ENCODE measurements at places on chromosomes 13 and 19.

DNA sequence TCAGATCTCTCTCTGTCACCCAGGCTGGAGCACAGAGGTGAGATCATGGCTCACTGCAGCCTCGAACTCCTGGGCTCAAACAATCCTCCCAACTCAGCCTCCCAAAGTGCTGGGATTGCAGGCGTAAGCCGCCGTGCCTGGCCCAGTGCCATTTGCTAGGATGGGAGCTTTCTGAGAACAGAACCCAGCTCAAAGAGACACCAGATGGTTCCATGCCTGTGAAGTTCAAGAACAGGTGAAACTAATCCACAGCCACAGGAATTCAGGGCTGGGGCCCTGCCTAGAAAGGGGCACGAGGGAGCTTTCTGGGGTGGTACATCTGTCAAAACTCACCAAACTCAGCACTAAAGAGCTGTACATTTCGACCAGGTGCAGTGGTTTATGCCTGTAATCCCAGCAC lies 4.2 kb downstream of the SLC7A9 start:
- no peak for DNase-seq

DNA sequence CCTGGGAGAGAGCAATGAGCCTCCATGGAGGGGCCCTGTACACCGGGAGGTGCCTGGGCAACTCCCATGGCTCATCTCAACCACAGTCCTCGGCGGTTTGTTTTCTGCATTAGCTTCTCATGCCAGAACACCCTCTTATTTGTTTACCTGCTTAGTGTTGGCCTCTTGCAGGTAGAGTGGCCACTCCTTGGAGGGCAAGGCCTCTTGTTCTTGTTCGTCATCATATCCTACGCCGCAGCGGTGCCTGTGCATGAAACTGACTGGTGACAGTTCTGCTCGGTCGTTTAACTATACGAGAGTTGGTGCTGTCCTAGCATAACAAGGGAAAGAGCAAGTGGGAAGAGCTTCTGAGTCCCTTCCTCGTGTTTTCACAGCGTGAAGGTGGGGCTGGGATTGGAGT lies 40.5 kb upstream of the RNF113B start:
- no peak for DNase-seq

DNA sequence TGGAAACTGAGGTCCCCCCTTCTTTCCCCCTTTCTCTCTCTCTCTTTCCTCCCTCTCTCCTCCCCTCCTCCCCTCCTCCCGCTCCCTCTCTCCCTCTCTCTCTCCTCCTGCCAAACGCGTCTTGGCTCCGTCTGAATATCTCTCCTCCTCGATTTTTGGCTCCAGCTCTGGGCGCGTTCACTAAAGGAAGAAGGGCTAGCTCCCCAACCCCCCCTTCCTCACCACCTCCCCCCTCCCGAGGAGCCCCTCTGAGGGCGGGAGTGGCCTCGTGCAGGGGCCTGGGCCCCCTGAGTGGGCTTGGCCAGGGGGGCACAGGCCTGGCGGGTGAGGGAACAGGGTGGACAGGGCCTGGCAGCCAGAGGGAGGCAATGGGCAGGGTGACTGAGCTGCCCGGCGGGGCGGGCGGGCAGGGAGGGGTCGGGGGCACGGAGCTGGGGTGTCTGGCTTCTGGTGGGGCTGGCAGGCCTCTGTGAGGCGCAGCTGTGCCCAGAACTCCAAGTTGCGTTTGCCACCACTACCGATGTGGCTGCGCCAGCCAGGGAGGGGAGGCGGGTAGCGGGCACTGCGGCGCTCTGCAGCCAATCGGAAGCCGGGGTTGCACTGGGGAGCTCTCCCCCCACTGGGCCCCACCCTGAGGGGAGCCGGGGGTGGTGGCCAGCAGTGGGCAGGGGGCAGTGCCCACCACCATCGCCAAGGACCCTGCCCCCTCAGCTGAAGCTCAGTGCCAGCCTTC lies 7.1 kb downstream of the NFIX start:
- no peak for DNase-seq

DNA sequence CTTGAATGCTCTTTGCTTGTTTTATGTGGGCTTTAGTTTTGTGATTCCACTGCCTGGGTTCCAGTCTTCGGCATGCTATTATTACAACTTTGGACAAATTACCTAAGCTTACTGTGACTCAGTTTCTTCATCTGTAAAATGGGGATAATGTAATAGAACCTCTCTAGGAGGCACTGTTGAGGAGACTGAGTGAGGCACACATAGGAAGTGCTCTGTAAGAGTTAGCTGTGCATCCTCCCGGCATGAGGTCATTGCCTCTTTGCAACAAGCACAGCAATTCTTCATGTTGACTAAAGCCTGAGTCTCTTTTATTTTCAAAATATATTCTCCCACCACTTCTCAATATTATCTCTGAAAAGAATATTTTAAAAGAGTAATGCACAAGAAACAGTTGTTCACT lies 227.4 kb downstream of the DLEU7 start:
- no peak for DNase-seq

DNA sequence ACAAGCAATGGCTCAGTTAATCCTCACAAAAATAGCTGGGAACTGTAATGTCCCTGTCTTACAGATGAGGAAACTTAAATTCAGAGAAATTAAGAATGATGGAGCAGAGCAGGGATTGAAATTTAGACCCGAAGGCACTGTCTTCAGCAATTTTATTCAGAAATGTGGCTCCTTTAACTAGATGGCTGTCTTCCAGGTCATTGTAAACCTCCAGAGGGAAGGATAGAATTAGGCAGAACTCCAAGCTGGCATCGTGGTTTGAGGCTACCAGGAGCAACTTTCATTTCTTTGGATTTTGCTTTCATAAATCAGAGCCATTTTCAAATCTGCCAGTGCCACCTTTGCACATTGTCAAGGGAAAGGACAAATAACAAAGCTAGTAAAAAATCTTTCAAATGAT lies 339.0 kb downstream of the DCT start:
- no peak for DNase-seq

- DNase-seq: no peak
Measured at GRCh38 chr13:26604784-26605545, 47.5 kb downstream of the WASF3 start.

- no peak for DNase-seq
Measured at GRCh38 chr19:47714339-47714738, 1.1 kb downstream of the EHD2 start.

DNA sequence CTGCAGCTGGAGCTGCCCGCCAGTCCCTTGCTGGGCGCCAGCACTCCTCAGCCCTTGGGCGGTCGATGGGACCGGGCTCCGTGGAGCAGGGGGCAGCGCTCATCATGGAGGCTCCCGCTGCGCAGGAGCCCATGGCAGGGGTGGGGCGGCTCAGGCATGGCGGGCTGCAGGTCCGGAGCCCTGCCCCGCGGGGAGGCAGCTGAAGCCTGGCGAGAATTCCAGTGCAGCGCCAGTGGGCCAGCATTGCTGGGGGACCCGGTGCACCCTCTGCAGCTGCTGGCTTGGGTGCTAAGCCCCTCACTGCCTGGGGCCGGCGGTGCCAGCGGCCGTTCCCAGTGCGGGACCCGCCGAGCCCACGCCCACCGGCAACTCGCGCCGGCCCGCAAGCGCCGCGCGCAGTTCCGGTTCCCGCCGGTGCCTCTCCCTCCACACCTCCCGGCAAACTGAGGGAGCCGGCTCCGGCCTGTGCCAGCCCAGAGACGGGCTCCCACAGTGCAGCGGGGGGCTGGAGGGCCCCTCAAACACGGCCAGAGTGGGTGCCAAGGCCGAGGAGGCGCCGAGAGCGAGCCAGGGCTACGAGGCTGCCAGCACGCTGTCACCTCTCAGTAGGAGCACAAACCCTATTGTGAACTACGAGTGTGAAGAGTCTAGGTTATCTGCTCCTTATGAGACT lies 687.1 kb downstream of the PCDH17 start:
- no peak for DNase-seq

DNA sequence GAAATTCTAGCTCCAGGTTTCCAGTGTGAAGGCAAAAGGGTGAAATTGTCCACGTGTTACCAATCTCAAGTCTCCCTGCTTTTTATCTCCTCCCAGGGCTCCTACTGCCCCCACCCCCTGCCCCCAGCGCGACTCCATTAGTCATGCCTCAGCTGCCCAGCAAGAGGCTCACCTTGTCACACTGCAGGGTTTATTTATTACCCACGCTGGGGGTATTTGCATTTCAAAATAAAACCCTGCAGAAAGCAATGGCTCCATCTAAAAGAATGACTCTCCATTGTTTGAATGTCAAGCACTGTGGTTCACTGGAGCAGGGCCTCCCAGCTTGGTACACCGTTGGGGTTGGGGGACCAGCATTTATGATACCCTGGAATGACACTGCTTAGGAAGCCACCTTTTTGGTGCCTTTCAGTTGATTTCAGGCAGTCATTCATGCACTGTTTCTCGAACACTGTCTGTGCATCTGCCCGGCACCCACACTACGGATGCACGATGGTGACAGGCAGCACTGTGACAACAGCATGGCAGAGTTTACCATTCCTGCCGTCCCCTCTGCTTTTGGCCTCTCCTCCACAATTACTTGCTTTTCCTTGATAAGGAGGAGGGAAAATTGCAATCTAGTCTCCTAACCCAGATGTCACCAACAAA lies 9.9 kb upstream of the POP4 start:
- DNase-seq: no peak

- no peak for DNase-seq
Measured at GRCh38 chr19:14566712-14567077, 5.2 kb downstream of the NDUFB7 start.

GRCh38 chr13:47835470-47836228 lies 165.4 kb downstream of the SUCLA2 start:
- no peak for DNase-seq

DNA sequence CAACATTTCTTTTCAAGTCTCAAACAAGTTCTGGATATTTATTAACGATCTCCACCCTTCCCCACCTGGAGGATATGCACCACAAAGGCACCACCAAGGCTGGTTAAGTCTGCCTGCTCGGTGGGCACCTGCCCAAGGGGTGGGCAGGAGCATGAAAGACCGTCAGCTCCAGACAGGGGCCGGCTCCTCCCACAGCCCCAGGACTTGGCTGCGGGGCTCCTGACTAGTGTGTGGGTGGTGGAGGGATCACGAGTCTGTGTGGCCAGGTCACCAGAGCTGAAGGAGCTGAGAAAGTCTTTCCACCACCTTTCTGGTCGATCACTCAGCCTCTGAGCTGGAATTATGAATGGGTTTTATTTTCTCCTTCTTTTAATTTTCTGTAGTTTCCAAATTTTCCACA lies 7.8 kb downstream of the SLC7A1 start:
- DNase-seq: no peak

GRCh38 chr13:108964606-108965005 lies 335.2 kb downstream of the MYO16 start:
- no peak for DNase-seq

- peak; percentile 90 for DNase-seq
Measured at GRCh38 chr19:19643158-19644053, at the start of gene GMIP. TSS of gene GMIP (minus strand) at chr19:19643657. CDS start at chr19:19643529, 128 bp downstream.

- DNase-seq: no peak
Measured at GRCh38 chr19:38290631-38291147, 13.4 kb upstream of the C19orf33 start.

- DNase-seq: no peak
Measured at GRCh38 chr19:45249261-45250033, 1.6 kb upstream of the MARK4 start.

DNA sequence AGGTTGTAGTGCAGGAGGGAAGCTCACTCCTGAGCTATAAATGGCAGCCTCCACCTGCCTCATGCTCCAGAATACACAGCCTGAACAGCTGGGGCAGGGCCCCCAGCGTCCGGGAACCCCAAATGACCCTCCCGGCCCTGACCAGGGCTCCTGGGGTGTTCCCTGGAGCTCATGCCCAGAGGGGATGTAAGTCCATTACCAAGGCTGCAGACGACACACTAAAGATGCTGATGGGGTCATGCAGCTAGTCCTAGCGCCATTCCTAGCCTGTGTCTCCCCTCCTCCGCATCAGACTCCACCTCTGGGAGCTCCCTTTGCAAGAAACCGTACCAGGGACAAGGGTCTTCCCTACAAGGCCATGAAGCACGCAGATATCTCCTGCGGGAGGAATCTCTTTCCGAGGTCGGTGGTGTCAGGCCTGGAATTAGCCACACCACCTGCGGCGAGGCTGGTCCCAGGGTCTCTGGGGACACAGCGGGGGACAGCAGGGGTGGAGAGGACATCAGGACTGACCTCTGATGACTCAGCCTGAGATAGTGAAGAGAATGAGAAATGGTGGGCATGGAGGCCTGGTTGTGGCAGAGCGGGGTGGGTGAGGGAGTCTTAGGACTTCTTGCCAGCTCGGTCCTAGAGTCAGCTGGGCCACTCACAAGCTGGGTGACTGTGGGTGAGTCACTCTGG lies 11.9 kb upstream of the TPM4 start:
- no peak for DNase-seq

DNA sequence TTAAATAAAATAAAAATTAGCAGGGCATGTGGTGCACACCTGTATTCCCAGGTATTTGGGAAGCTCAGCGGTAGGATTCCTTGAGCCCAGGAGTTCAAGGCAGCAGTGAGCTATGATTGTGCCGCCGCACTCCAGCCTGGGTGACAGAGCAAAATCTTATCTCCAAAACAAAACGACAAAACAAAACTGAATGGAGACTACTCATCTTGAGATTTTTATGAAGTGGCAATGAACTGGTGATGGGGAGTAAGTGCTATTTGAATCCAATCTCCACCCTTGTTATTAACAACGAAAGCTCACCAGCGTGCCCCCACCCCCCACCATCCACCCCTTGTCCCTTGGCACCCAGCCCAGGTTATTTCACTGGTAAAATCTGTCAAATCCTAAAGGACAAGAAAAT lies 45.2 kb upstream of the URI1 start:
- DNase-seq: no peak

DNA sequence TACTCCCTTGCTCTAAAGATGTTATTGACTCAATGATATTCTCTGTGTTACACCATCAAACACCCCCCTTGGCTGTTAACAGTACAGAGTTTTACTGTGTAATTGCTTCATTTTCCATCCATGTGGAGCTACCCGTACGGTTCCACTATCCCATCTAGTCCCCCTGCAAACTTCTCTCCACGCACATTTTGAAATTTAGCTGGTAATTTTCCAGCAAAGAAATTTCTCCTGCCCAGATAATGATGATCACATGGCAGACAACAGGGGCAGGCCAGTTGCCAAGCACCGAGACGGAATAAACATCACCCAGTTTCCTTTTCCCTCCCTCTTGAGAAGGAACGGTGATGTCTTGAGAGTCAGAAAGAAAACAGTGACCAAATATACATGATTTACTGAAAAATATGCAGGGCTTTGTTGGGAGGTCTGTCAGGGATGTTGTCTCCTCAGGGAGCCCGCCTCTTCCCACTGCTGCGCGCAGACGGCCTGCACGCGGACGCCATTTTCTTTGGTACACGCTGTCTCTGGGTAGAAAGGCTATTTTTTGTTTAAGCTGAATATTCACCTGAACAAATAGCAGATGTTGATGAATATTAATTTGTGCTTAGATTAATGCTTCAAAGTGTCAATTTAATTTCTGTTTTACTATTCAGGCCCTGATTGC lies 109.9 kb downstream of the OLFM4 start:
- DNase-seq: no peak
